CD8-positive, alpha-beta T cell (primary cell): ENCODE measurements at places on chromosomes 16 and 17. TPM values are rescaled to one million over a fixed set of nuclear protein-coding genes. Genes with fewer than 3 reads are reported as not detected.

SULT1A1 gene
- 10.0 TPM for total RNA-seq

FGF11 gene
- 1.7 TPM for total RNA-seq

ZFP3 gene
- 2.6 TPM for total RNA-seq

IGF2BP1 gene
- total RNA-seq = not detected

FBXW10 gene
- total RNA-seq = not detected

ENPP7 gene
- not detected for total RNA-seq

TBC1D3 gene
- total RNA-seq = not detected

KRTAP9-4 gene
- not detected for total RNA-seq

BAIAP3 gene
- total RNA-seq = 18.3 TPM

C17orf78 gene
- not detected for total RNA-seq
